ENCODE measurements at places on chromosomes 6 and 20.

GRCh38 chr20:50188879-50189680 lies 1.6 kb upstream of the CEBPB start:
- DNase-seq, result no peak

- no peak for DNase-seq
Observed at GRCh38 chr20:237489-237888, 10.4 kb downstream of the DEFB129 start.

DNA sequence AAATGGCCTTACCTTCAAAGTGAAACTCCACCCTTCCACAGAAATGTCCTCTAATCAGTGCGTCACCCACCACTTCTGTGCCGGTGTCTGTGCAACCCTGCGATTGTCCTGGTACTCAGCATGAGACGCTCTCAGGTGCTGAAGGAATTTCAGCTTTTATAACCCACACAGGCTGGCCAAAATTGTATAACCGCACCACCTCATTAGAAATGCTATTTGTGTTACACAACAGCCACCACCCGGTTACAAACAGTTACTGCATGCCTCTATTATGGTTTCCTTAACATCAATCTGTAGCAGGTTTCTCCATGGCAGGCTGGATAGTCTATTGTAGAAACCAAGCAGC lies 51.5 kb downstream of the SLC23A2 start:
- DNase-seq, result no peak

DNA sequence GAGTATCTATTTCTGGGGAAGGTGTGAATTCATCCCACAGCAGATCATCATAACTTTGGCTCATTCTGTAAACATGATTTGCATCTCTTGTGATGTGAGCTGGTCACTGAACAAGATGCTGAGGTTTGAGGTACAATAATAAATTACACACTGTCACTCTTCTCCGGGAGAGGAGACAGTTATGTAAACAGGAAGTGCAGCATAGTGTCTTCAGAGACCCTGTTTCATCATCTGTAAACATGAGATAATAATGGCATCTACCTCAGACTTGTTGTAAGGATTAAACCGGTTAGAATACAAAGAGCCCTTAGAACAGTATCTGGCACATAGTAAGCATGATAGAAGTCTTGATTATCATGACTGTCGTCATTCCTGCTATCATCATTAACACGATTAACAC lies 125.2 kb downstream of the TBC1D7 start:
- no peak for DNase-seq

DNA sequence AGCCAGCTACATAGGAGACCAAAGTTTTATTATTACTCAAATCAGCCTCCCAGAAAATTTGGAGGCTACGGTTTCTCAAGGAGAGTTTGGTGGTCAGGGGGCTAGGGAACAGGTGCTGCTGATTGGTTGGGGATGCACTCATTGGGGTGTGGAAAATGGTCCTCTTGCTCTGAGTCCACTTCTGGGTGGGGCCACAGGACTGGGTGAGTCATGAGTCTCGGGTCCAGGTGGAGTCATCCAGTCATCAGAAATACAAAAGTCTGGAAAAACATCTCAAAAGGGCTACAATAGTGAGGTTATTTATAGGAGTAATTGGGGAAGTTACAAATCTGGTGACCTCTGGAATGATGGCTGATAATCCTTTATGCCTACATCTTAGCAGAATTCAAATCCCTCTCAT lies 54.3 kb upstream of the SLC22A16 start:
- DNase-seq, result no peak

- no peak for DNase-seq
Observed at GRCh38 chr6:7589221-7589620, 777 bp upstream of the SNRNP48 start.
